Activated naive CD4-positive, alpha-beta T cell (primary cell): ENCODE measurements at places on chromosomes 13 and 19.

- no peak for DNase-seq
These were observed 597.0 kb downstream of the UQCRFS1 start for GRCh38 chr19:28615966-28616365.

GRCh38 chr19:44142059-44142433 is 692 bp downstream of the ZNF234 start:
- DNase-seq: no peak

DNA sequence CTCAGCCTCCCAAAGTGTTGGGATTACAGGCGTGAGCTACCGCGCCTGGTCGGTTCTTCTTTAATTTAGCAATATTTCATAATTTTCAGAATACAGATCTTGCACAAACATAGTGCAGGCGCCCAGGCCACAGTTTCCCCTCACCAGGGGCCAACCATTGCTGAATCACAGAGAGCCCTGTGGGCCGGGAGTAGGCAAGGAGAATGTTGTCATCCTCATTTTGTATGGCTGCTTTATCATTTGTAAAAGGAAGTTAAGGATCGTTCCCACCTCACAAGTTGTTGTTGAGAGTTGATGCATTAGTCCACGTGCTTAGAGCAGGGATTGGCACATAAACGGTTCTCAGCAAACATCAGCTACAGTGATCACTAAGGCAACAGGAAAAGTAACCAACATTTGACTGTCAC is 30.2 kb downstream of the MEIS3 start:
- DNase-seq: no peak

GRCh38 chr13:72430923-72431322 is 296.5 kb downstream of the MZT1 start:
- no peak for DNase-seq

GRCh38 chr19:16714702-16715287 is 4.9 kb upstream of the NWD1 start:
- DNase-seq: peak; percentile 9

- no peak for DNase-seq
These were observed 24.9 kb upstream of the GAS6 start for GRCh38 chr13:113888701-113889330.

DNA sequence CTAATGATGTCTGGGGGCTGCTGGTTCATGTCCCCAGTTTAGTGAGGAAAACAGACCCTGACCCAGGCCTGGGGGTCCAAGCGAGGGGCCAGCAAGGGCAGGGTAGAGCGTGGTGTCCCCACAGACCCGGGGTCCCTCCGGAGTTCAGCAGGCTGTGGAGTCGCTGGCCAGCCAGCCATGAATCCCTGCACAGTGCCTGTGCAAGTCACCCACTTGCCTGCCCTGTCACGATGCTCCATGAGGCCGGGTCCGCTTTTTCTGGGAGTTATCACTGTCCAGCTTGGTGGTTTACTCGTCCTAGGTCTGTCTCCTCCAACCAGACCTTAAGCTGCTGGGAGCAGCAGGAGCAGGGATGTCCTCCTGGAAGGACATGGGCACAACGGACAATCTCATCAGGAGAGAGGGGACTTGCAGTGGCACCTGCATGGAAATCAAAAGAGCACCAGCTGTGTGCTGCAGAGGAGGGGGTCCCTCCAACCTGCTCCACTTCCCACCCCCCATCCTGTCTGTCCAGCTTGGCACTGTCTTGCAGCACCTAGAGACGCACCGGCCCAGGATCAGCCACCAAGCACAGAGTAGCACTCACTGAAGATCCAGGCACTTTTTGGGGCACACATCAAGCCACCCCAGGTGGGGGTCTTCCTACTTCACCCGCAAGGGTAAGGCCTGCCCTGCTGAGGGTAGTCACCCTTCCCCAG is 121.8 kb downstream of the URI1 start:
- DNase-seq: no peak

DNA sequence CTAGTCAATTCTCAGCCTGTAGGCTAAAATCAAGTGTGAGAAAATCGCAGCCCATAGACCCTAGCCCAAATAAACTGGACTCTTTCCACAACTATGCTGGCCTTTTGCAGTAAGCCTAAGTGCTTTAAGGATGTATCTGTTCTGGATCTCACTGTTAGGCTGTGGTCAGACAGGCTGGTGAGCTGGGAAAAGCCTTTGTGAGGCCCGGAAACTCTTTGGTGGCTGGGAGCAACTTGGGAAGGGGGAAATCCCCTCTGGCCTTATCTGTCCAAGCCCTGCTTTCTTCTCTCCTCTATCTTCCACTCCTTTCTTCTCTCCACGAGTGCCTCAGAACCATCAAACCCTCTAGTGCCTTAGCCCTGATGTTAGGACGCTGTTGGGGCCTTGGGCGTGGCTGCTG is 135.4 kb downstream of the LACC1 start:
- DNase-seq: no peak

DNA sequence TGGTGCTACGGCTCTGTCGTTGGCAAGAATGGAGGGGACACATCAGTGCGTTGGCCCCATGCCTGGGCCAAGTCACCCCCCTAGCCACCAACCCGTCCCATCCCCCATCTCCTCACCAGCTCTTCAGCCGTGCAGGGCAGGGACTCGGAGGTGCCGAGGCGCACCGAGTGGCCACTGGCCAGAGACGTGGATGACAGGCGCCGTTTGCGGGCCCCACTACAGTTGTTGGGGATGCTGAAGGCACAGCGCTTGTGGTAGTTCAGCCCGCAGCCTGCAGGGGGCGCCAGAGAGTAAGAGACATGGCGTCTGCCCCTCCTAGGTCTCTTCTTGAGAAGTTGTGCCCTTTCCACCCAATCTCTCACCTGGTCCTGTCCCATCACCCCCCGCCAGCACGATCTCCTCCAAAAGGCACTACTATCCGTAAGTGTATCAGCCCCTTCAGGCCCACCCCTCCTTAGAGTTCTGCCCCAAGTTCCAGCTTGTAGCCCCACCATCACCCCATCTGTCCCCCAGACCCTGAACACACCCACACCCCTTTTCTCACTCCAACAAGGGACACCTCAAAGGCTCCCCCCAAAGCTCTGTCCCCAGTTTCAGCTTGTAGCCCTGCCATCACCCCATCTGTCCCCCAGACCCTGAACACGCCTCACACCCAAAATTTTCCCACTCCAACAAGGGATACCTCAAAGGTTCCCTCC is 12.4 kb downstream of the PRKD2 start:
- DNase-seq: peak; percentile 89
